ENCODE measurements at places on chromosomes 13 and 19.

GRCh38 chr19:5420953-5421352, 34.3 kb upstream of the ZNRF4 start:
- DNase-seq = no peak

DNA sequence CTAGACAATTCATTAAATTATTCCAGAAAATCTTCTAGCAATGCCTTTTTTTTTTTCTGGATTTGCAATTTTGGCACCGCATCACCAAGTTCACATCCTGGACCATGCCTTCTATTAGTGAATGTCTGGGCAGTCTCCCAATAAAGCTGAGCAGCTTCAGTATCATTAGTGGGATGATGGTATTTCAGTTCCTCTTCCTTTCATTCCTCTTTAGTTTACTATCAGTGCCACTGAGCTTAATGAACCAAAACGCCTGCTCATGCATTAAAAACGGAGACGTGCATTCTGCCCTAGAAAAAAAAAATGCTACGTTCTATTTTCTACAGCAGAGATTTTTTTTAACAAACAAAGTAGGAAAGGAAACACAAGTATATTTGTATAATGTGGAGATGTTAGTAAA, 343.0 kb downstream of the PCDH9 start:
- DNase-seq = no peak

GRCh38 chr19:1168572-1169410, 5.3 kb downstream of the SBNO2 start:
- no peak for DNase-seq

DNA sequence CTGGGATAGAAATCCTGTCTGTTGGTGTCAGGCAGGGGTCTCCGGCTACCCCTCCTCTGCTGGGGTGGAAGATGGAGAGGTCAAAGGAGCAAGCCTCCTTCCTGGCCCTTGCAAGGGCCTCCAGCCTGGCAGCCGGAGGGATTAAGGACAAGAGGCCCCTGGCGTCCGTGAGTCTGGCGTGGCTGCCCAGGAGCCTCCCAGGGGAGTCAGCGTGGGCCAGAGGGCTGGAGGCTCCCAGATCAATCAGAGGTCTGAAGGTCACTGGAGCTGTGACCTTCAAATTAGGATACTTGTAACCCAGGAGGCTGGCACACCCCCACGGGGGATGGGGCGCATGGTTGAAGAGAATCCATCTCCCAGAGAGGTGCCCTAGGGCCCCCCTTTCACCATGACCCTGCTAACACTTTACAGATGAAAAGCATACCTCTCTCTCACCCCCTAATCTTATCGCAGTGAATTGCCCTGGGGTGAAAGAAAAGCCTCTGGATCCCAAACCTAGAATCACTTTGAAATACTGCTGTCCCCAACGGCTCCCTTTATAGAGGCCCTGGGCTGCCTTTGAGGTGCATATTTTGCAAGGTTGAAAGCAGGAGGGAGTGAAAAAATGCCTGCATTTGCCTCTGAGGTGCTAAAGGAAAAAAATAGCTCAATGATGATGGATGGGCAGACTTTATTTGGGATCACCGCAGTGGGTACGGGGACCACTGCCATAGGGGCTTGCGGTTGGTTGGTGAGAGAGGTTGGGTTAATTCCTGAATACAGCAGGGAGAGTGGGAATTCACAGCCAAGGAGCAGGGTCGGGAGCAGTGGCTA, 44.9 kb upstream of the PEG3 start:
- no peak for DNase-seq

DNA sequence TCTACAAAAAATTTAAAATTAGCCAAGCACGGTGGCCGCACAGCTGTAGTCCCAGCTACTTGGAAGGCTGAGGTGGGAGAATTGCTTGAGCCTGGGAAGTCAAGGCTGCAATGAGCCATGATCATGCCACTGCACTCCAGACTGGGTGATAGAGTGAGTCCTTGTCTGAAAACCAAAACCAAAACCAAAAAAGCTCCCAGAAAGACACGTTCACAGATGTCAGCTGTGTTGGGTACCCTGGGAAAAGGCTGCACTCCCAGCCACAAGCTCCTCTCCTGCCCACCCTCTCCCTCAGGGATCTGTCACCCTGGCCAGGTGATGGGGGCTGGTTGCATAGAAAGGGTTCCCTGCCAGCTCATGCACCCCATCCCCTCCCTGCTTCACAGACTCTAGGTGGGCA, 53.3 kb downstream of the RNF6 start:
- DNase-seq = no peak

DNA sequence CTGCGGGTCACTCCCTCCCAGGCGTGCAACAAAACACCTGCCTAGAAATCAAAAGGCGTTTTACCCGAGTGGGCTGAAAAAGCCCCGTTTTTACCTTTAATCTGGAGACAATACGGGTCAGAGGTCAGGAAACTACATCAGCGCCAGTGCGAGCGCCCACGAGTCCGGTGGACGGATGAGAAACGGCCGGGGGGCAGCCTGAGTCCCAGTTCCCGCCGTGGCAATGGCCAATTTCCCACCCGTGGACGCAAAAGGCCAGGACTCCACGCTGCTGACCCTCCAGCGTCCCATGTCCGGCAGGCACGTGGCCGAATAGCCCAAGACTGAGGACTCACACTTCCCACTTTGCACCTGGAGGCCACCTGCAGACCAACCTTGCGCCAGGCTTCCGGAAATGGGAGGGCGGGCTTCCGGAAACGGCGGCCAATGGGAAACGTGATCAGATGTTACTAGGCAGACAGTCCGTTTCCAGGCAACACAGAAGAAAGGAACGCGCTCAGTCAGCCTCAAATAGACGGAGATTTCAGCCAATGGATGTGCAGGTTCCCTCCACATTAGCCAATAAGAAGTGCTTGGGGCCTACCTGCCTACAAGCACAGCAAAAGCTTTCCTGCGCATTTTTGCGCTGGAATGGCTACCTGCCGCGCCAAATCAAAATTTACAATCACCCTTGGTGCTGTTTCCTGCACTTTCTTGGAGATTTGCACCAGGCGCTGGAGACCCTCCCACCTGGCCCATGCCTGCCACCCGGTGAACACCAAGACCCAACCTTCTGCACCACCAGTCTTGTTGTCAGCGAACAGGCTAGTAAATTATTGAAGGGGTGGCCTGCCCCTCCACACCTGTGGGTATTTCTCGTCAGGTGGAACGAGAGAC, 47.4 kb downstream of the ZFP14 start:
- peak; percentile 88 for DNase-seq

DNA sequence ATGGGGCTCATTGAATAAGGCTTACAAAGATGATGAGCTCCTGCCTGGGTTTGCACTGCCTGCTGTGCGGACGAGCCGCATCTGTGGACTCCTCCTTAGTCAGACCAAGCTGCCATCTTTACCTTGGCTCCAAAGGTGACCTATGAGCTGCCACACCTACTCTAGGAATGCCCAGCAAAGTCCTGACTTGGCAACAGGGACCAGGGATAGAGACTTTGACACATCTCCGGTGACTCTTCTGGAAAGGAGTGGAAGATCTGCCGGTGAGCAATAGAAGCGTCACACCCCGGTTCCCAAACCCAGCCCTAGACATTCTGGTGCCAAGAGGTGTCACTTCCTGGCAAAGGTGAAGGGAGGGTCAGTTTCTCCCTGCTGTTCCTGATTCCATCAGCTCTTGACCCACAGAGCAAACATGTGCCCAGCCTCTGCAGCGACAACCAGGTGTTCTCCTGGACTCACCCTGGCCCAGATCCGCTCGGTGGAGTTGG, 50.2 kb upstream of the GTF3A start:
- DNase-seq = no peak

DNA sequence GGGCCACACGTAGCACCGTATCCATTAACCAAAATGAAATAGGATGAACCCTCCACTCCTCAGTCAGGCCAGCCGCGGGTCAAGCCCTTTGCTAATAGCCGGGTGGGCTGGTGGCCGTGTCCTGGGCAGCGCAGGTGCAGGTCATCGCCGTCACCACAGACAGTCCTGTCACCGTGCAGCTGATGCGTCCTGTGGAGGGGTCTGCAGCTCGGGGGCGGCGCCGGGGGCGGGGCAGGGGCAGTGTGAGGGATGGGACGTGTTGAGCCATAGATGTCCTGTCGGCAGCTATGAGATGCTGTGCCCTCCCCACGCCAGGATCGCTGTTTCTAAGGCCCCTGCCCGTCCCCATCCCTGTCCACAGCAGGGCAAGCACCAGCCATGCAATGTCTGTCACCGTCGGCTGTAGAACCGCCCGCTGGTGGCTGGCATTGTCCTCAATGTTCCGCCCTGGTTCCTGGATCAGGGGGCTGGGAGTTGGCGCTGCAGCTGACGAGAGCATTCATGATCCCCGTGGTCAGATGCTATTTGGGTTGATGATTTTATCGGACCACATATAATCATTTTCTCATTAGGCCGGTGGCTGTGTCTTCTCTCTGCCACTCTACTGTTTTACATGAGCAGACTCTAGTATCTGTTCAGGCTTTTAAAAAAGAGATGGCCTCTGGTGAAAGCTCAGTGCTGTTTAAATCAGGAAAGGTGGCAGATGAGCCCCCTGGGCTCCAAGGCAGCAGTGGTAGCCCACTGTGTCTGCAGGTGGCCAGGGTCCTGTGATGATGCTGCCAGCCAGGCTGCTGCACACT, 126.1 kb downstream of the KDM4B start:
- no peak for DNase-seq

DNA sequence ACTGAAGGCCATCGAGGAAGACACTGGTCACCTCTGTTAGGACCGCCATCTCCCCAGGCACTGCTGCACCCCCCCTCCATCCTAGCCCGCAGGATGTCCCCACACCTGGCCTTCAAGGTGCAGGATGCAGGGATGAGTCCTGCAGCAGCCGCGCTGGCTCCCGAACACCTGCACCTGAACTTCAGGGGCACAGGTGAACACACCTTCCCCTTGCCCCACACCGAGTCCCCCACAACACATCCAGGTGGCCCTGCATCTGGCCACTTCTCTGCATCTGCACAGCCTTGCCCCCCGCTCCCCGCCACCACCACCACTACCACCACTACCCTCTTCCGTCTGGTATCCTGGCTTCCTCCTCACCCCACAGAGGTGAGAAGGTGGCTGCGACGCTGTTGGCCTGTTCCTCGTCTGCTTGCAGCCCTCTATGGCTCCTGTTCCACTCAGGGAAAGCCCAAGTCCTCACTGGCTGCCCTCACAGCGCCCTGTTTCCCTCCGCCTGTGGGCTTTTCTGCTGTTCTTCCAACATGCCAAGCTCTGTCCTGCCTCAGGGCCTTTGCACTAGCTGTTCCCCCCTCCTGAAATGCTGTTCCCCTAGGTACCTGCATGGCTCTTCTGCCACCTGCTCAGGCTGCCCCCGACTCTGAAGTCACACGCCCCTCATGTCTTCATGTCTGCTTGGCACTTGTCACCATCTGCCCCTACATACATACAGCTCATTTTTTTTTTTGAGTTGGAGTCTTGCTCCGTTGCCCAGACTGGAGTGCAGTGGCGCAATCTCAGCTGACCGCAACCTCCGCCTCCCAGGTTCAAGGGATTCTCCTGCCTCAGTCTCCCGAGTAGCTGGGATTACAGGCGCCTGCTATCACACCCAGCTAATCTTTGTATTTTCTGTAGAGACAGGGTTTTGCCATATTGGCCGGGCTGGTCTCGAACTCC, 1.4 kb upstream of the CERS1 start:
- no peak for DNase-seq

- no peak for DNase-seq
Measured at GRCh38 chr19:54633401-54633800, 3.1 kb downstream of the LILRB1 start.

- no peak for DNase-seq
Measured at GRCh38 chr13:42378383-42378780, 106.4 kb downstream of the AKAP11 start.

GRCh38 chr13:26300140-26300539, 46.2 kb downstream of the CDK8 start:
- DNase-seq = no peak

DNA sequence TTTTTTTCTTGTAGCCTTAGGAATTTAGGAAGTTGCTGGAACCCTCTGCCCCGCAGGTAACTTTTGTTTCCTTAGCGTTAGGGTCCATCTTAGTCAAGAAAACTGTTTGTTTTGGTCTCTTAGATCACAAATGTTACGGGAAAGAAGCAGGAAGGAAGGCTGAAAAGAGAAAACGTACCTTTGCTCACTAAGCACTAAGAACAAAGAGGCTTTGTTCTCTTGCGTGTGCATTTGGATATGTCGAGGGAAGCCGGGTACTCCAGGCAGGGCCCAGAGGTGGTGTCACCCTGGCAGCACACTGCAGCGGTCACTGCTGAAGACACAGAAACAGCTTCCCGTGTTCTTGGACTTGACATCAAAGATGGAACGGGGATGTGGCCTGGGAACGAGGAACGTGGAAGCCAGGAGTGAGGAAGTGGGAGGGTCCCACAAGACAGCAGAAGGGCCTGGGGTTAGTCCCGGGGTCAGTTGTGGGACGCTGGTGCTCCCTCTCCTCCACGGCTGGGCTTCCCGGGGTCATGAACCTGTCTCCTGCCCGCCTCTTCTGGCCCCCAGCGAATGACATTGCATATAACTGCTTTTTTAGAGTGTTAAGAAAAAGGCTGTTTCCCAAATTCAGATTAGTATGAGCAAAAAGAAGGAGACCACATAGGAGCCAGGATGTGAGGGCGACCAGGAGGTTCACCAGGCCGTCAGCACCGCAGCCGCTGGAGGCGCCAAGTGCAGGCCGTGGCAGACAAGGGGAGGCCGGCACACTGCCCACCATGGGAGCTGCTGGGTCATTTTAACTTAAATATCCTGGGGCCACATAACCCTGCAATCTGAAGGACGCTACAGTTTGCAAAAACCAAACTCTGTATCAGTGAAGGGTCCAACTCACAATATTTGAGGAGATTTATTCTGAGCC, 31.6 kb downstream of the ATP11A start:
- no peak for DNase-seq

GRCh38 chr13:101289764-101290163, 126.5 kb downstream of the NALCN start:
- DNase-seq = peak; percentile 16

- DNase-seq = no peak
Measured at GRCh38 chr13:40113643-40114304, 458.3 kb downstream of the COG6 start.

- no peak for DNase-seq
Measured at GRCh38 chr19:41882568-41883462, at the start of gene ARHGEF1. TSS of gene ARHGEF1 (plus strand) at chr19:41883184. CDS start at chr19:41888083, 4,899 bp downstream.

GRCh38 chr13:65414187-65414586, 1815.9 kb downstream of the PCDH9 start:
- no peak for DNase-seq

DNA sequence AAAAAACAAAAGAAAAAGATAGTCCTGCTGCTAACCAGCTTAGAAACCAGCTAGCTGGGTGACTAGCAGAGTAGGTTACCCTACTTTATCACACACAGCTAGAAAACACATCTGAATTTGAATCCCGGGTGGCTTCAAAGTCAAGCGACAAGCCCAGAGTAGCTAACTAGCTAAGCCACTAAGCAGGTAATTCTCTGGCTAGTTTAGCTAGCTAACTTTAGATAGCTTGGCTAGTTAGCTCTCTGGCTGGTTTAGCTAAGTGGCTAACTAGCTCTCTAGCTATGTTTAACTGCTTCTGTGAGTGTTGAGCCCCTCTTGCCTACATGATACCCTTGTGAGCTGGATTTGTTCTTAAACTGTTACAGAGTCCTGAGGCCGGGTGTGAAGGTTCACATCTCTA, 12.4 kb downstream of the MYH14 start:
- no peak for DNase-seq

- DNase-seq = no peak
Measured at GRCh38 chr19:34184880-34185491, 12.7 kb downstream of the LSM14A start.

GRCh38 chr13:41211062-41211461, 16.7 kb upstream of the KBTBD7 start:
- no peak for DNase-seq
